ENCODE measurements at places on chromosomes 2 and 18. TPM values are rescaled to one million over a fixed set of nuclear protein-coding genes. Genes with fewer than 3 reads are reported as not detected.

Gene CCDC141
- polyA plus RNA-seq: 0.41 TPM

Gene GAREM1
- polyA plus RNA-seq: 34.4 TPM

Gene ATP6V1C2
- polyA plus RNA-seq: 7.3 TPM

Gene GMCL1
- 31.3 TPM for polyA plus RNA-seq
